ENCODE measurements at places on chromosomes 12 and 14.
A peak's percentile ranks its signal among the peaks of the same experiment; 100 is the strongest.

- no peak for DNase-seq
These were observed 177.7 kb upstream of the FRMD6 start for GRCh38 chr14:51473808-51474565.

DNA sequence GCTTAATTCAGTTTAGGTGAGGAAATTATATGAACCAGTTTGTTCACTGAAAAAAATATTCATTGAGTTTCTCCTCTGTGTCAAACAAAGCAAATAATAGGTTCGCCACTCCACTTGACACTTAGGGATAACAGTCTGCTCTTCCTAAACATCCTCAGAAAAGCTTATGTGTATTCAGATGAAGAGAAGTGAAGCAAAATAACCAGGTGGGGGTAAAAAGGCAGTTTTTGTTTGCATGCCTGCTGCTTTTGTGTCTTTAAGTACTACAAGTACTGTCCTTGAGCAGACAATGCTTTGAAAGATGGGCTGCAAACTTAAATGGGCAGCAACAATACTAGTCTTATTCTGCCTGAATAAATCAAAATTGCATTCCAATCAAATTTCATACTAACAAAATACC, 910.7 kb upstream of the MDGA2 start:
- no peak for DNase-seq

DNA sequence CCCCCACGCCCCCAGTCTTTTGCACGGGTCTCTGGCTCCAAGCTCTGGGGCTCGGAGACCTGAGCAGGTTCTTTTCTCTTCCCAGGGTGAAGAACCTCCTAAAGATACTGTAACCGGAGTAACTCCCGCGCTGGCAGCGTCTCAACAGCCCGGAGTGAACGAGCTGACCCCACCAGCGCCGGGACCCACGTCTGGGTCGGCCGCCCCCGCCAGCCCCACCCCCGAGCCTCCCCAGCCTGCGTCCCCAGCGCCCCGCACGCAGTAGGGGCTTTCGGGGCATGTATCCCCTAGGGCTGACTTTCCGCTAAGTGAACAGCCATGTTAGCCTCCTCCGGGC, 858 bp downstream of the SLC35F4 start:
- DNase-seq = no peak

GRCh38 chr12:103503546-103504480, 8.0 kb upstream of the C12orf42 start:
- peak; percentile 46 for DNase-seq

DNA sequence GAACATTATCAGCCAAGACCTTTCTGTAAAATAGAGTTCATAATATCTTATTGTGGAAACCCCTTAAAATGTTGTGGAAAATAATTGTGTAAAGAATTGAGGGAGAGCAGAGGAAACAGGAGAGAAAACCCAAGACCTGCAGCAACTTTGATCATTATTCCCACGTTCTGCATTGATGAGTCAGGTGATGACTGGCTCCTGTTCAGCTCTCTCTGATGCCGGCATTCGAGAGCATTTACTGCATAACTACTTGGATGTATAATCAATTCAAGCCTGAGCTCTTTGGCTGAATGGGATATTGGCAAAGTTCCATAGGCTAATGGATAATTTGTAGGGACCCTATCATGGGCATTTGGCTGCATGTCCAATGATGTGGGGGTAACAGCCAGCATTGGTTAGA, 176.3 kb upstream of the ARID2 start:
- no peak for DNase-seq

DNA sequence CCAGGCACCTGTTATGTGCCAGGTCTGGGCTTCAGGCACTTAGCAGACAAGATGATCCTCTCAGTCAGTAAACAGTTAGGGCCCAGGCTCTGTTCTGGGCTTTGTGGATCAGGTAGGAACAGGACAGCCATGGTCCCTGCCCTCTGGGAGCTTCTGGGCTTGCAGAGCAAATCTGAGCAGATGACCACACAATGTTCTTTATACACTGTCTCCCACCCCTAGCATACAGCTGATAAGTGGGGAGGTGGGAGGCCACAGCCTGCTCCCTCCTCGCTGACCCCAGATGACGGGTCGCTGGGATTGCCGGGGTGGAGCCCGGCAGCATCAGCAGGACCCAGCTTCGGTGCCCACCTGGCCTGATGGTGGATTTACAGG, 53.1 kb upstream of the RIN3 start:
- no peak for DNase-seq

GRCh38 chr12:102883204-102883799, 33.7 kb downstream of the PAH start:
- DNase-seq = peak; percentile 79

Measured in nephron progenitor cell (in vitro differentiated cells).